Fibroblast of skin of left quadriceps (primary cell): ENCODE measurements at places on chromosomes 13 and 19.
A peak's percentile ranks its signal among the peaks of the same experiment; 100 is the strongest.

DNA sequence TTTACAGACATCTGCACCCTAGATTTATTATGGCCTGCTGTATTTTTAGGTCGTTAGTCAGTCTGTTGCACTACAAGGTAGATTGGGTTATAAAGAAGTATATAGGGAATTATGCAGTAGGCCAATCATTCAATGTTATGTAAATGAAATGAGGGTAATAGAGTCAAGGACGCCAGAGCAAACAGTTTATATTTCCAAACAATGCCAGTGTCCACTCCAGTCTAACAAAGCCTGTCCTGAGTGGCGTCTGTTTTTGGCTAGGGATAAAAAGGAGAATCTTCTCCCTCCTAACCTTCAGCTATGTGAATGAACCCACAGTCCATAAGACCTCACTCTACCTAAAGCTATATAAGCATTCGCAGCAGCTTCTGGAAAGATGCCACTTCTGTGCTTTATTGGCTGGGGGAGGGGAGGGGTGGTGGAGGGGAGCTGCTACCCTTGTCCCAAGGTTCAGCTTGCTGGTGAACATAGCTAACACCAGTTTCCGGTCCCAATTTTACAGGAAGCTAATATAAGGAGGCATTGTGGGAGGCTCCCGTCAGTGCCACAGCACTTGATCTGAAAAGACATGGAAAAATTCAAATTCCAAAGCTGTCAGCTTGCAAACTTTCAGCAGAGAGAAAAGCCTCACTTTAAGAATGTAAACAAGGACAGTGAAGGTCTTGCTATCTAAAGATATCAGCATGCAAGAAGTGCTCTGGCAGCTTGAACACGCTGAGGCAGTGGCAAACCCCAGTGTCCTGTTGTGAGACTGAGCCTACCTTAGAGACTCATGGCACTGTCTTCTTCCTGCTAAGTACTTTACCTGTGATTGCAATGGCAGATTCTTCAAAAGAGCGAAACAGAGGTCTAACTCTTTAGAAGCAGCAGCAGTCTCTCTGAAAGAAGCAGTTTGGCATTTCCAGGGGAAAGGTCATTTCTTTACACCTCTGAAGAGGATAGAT, 369.9 kb downstream of the PCDH9 start:
- DNase-seq: no peak

DNA sequence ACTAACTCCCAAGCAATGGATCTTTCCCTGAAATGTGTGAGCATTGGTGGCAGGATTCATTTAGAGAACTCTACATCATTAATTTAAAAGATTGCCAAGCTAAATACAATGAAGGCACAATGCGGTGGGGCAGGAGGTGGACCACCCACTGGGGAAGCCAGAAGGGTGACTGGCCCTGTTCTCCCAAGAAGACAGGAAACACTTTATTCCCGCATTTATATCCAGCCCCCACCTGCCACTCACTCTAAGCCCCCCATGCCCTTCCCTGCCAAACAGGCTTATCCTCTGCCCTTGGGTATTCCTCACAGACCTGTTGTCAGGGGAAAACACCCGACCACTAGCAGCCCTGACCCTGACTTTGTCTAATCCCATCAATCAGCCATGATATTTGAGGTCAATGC, 189.1 kb upstream of the UBL3 start:
- DNase-seq: no peak

- no peak for DNase-seq
Observed at GRCh38 chr19:574658-575526, 2.5 kb downstream of the BSG start.

DNA sequence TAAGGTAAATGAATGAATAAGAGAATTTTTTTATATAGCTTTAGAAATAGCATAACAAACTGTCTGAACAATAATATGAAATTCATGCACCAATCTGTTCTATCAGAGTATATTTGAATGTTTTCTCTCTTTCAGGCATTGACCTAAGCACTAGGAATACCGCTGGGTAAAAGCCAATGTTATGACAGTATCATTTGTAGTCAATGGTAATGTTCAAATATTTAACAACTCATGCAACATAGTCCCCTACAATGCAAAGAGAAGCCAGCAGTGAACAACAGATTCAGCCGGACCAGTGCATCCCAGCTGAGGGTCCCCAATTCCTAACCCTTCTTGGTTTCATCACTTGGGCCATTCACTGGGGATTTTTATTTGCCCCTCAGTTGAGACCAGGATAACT, 52.6 kb upstream of the MYCBP2 start:
- DNase-seq: no peak

- no peak for DNase-seq
Observed at GRCh38 chr19:15635016-15635805, 5.5 kb upstream of the CYP4F3 start.

DNA sequence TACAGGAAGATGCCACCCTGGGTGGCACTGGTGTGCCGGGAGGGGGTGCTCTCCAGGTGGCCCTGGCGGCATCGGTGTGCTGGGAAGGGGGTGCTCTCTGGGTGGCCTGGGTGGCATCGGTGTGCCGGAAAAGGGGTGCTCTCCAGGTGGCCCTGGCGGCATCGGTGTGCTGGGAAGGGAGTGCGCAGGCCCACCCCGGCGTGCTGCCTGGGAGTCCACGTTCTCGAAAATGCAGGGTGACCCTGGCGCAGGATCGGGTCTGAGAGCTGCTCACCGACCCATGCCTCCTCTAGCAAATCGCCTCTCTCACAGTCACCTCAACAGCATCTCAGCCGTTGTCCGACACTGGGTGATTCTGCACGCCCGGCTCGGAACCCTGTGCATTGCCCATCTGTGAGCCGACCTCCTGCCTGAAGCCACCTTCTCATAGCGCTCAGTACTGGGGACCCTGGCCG, 36.4 kb downstream of the RASA3 start:
- no peak for DNase-seq

DNA sequence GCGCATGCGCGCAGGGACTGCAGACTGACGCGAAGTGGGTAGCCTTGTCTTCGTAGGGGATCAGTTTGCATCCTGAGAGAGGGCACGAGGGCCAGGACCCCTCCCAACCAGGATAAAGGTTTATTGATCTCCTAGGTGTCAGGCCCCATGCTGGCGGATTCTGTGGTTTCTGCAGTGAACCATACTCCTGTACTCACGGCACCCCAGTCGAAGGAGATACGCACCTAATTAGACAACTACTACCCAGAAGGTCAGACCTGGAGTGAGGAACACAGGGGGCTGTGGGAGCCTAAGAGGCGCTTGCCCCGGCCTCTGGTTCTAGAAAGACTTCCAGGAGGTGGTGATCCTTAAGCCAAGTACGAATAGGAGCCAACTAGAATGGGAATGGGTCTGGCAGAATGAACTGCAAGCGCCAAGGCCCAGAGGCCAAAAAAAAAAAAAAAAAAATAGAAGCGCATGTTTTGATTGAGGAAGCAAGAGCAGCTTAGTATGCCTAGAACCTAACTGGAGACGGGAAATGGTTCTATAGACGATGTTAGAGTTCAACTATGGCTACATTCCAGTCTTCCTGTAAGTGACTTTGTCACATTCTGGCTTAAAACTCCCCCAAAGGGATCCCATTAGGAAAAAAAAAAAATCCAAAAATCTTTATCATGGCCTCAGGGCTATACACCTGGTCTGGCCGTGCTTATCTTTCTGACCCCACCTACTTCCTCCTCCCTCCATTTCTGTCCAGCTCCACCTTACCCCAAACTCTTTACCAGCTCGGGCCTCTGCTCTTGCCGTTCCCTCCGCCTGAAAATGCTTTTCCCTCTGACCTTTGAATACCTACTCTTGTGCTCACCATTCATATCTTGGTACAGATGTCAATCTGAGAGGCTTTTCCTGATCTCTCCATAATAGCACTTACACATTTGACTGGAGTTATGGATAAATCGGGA, 902 bp upstream of the ZNF428 start:
- no peak for DNase-seq

GRCh38 chr13:78160793-78161192, 242.2 kb upstream of the EDNRB start:
- DNase-seq: peak; percentile 57

- DNase-seq: peak; percentile 57
Observed at GRCh38 chr13:98327371-98328270, 150.6 kb upstream of the RNF113B start.

GRCh38 chr13:94233837-94234236, 245.6 kb downstream of the DCT start:
- no peak for DNase-seq

- DNase-seq: no peak
Observed at GRCh38 chr19:51926426-51926783, 867 bp upstream of the ZNF613 start.

- no peak for DNase-seq
Observed at GRCh38 chr13:27842571-27842970, 50.3 kb downstream of the GSX1 start.

GRCh38 chr13:73902296-73902695, 231.9 kb downstream of the KLF12 start:
- DNase-seq: no peak

DNA sequence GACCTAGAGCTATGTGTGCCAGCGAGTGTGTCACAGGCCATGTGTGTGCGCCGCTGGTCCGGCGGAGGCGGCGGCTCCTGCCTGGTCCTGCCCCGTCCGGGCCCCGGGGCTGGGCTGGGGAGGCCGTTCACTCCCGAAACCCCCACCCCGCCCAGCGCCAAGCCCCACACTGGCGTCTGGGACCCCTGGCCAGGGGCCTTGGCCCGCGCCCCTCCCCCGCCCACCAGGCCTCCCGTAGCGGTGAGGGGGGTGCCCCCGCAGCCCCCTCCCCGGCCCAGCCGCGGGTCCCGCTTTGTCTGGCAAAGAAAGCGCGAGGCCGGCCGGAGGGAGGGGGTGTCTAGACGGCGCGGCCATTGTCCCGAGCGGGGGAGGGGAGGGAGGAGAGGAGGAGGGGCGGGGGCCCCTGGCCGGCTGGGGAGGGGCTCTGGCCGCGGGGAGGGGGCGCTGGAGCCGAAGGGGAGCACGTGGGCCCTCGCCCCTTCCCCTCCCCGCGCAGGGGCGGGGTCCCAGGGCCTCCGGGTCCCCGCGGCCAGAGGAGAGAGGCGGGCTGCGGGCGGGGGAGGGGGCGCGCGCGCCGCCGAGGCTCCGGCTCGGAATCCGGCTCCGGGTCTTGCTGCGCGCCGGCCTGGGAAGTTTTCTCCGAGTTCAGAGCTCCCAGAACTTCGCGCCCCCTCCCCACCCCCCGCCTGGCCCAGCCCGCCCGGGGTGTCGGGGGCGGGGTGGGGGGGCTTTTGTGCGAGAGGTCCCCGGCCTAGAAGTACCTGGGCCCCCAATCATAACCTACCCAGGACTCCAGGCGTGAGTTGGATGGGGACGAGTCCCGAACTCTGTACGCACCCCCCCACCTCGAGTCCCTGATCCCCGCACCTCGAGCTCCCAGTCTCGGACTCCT, 888 bp downstream of the NOTCH3 start:
- no peak for DNase-seq

- peak; percentile 58 for DNase-seq
Observed at GRCh38 chr19:5048091-5048726, 79.3 kb downstream of the KDM4B start.

- DNase-seq: peak; percentile 64
Observed at GRCh38 chr19:1566392-1567115, 1.6 kb downstream of the MEX3D start.

GRCh38 chr13:93388701-93389100, 162.1 kb downstream of the GPC6 start:
- peak; percentile 9 for DNase-seq

GRCh38 chr13:33087790-33088189, 71.6 kb downstream of the KL start:
- no peak for DNase-seq

GRCh38 chr19:5038631-5039271, 69.8 kb downstream of the KDM4B start:
- DNase-seq: no peak

DNA sequence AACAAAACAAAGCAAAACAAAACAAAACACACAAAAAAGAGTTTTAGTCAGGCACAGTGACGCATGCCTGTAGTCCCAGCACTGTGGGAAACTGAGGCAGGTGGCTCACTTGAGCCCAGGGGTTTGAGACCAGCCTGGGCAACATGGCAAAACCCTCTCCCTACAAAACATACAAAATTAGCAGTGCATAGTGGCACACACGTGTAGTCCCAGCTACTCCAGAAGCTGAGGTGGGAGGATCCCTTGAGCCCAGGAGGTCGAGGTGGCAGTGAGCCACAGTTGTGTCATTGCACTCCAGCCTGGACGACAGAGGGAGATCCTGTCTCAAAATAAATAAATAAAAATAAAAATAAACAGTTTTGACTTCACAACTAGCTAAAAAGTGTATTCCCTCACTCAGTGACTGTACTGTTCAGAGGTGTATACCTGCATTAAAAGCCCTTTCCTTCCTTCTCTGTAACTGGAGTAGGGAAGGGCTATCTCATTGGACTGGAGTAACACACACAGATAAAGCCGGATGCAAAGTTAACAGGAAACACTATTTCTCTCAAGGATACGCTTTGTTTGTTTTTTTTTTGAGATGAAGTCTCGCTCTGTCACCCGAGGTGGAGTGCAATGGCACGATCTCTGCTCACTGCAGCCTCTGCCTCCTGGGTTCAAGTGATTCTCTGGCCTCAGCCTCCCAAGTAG, 3.7 kb upstream of the BAX start:
- no peak for DNase-seq

GRCh38 chr19:49328741-49329140, 3.8 kb upstream of the SLC6A16 start:
- DNase-seq: no peak

GRCh38 chr19:38142176-38143035, 81.6 kb downstream of the DPF1 start:
- peak; percentile 24 for DNase-seq

- DNase-seq: peak; percentile 100
Observed at GRCh38 chr19:4342615-4343369, 570 bp upstream of the MPND start.

- DNase-seq: no peak
Observed at GRCh38 chr13:46267166-46267565, 55.4 kb downstream of the LRRC63 start.

GRCh38 chr19:367561-367960, 23.0 kb upstream of the MIER2 start:
- DNase-seq: no peak

DNA sequence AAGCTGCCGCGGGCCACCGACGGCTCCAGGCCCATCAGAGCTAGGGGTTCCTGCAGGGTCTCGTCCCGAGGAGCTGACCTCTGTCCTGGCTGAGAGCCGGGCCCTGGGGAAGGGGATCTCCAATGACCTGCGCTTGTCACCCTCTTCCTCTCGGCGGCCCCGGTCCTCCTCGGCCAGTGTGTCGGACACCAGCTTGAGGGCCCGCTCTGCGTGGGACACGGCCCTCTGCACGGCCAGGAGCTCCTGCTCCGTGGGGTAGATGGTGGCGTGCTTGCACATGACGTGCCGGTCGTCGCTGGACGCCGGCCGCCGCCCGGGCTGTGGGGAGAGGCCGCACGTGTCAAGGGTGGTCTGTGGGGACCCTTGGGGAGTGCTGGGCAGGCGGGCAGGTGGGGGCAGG, 32.7 kb upstream of the MATK start:
- DNase-seq: no peak

GRCh38 chr19:33784432-33784831, 12.2 kb upstream of the KCTD15 start:
- DNase-seq: no peak
